ENCODE measurements at places on chromosomes 3 and 15.
A peak's percentile ranks its signal among the peaks of the same experiment; 100 is the strongest.

- DNase-seq, result no peak
These were observed 29.0 kb downstream of the POMGNT2 start for GRCh38 chr3:43076857-43077256.

GRCh38 chr15:27623560-27624305, 475.4 kb downstream of the OCA2 start:
- no peak for DNase-seq

DNA sequence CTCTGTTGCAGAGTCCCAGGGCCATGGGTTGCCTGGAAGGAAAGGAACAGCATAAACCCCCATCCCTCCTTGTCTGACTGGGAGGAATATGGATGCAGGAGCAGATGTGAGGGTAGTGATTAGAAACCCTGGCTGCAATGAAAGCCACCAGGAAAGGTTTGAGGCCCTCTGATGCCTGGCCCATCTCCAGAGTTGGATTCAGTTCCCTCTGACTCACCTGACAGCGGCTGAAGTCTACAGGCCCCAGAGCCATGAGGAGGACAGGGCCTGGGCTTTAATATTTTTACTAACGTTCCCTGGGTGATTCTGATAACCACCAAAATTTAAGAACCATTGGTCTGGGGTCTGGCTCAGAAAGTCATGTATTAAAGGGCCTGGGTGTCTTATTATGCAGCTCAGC, 214.0 kb downstream of the EPHB1 start:
- no peak for DNase-seq

GRCh38 chr3:184508938-184509337, 52.6 kb upstream of the EPHB3 start:
- DNase-seq, result no peak

- no peak for DNase-seq
These were observed 48.1 kb downstream of the ACAP2 start for GRCh38 chr3:195394700-195395099.

- no peak for DNase-seq
These were observed 52.2 kb downstream of the GPR160 start for GRCh38 chr3:170089862-170090600.

- no peak for DNase-seq
These were observed 44.8 kb downstream of the DMXL2 start for GRCh38 chr15:51577636-51578304.

GRCh38 chr15:42118650-42119445, 24.5 kb upstream of the PLA2G4D start:
- no peak for DNase-seq

DNA sequence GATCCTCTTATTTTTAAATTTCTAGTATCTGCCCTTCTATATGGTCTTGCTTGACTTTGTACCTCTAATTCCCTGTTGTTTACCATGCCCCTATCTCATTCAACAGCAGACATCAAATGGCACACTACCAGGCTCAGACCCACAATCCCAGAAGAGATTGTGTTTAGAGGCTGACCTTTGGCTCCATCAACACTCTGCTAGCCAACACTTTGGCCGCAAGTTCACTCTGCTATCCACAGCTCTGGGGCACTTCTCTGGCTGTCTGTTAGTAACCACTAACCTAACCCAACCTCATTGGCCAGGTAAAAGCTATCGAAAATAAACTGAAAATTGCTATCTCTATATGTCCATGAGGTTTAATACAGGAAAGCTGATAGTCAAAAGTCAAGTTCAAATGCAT, 646.0 kb upstream of the CCDC54 start:
- no peak for DNase-seq

GRCh38 chr15:70417535-70417934, 319.8 kb upstream of the TLE3 start:
- no peak for DNase-seq

- no peak for DNase-seq
These were observed 147.1 kb downstream of the LSAMP start for GRCh38 chr3:116298151-116298550.

DNA sequence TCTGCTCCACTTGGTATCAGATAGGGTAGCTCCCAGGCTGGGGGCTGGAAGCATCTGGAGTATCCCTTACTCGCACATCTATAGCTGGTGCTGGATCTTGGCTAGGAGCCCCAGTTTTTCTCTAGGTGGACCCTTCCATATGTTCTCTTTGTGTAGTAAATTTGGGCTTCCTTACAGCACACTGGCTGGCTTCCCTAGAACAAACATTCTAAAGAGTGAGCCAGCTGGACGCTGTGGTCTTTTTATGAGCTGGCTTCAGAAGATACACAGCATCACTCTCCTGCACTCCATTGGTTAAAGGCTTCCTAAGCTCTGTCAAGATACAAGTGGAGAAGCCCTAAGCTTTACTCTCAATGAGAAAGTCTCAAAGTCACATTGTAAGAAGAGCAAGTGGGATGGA, 322.1 kb downstream of the WDR72 start:
- no peak for DNase-seq

GRCh38 chr3:61796911-61797310, 235.5 kb downstream of the PTPRG start:
- DNase-seq, result no peak

DNA sequence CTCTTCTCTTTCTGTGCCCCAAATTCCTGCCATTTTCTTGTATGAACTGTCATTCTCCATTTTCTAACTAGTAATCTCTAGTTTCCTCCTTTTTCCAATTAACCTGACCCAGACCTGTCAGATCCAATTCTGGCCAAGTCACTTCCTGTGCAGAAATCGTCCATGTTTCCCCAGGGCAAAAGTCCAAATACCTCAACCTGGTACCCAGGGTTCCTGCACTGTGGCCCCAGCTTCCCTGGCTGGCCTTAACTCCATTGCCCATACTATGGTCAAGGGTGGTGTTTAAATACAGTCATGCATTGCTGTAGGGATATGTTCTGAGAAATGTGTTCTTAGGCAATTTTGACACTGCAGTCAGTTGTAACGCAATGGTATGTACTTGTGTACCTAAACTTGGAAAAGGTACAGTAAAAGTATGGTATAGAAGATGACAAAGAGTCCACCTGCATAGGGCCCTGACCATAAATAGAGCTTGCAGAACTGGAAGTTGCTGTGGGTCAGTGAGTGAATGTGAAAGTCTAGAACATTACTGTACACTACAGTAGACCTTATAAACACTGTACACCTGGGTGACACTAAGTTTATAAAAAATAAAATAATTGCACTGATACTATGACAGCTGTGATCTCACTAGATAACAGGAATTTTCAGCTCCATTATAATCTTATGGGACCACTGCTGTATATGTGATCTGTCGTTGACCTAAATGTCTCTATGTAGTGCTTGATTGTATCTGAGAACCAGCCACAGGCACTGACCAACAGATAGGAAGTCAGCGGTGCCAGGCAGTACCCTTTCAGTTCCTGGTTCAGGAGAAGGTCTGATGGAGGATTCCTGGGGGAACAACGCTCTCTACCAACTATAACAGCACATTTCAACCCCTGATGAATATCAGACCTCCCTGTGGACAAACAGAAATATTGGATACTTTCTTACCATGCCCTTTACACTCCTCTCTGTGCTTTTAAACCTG, 336.1 kb upstream of the PROK2 start:
- no peak for DNase-seq

- no peak for DNase-seq
These were observed 6.1 kb upstream of the PRKCD start for GRCh38 chr3:53154881-53155285.

- no peak for DNase-seq
These were observed 132.2 kb downstream of the OSBPL10 start for GRCh38 chr3:31848911-31849310.

GRCh38 chr3:138078901-138079344, 36.5 kb downstream of the DZIP1L start:
- DNase-seq, result no peak

DNA sequence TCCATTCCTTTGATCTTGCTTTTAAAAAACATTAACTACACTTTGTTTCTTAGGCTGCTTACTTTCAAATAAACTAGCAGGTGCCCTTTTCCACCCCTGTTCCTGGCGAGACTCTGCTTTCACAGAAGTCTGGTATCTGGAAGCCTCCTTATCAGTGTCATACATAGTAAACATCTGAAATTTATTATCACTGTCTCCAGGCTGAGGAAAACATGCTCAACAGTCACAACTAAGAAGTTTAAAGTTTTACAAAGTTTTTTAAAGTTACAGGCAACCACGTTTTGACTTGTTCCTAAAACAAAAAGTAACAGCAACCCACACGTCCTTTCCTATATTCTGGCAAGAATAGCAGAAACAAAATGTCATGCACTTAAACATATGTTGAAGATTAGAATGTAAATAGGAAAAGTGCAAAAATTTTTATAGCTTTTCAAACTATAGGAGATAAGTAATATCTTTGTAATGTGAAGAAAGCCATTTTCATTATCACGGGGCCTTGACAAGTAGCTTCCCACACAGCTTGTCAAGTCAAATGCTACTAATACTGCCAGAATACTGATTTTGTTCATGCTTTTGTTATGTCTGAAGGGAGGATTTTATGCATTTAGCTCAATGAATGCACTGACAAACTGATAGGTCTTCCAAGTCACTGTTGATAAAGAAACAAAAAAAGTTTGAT, 275.2 kb upstream of the KCNMB2 start:
- DNase-seq, result no peak

GRCh38 chr3:30232142-30232541, 374.3 kb upstream of the TGFBR2 start:
- DNase-seq, result no peak

DNA sequence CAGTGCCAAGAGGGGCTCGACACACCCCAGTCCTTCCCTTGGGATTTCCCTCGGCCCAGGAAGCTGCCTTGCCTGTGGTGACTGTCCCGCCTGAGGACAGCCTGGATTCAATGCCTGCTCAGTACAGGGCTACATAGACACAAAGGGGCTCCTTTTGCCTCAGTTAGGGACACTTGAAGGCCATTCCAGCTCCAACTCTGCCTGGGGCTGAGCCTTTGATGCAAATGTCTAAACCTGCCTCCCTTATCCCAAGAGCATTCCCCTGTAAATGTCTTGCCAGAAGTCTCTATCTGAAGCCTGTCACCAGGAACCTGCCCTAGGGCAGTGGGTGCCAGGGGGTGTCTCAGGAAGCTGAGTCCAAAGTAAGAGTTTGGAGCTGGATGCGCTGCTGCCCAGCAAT, 19.3 kb upstream of the LYSMD4 start:
- no peak for DNase-seq

DNA sequence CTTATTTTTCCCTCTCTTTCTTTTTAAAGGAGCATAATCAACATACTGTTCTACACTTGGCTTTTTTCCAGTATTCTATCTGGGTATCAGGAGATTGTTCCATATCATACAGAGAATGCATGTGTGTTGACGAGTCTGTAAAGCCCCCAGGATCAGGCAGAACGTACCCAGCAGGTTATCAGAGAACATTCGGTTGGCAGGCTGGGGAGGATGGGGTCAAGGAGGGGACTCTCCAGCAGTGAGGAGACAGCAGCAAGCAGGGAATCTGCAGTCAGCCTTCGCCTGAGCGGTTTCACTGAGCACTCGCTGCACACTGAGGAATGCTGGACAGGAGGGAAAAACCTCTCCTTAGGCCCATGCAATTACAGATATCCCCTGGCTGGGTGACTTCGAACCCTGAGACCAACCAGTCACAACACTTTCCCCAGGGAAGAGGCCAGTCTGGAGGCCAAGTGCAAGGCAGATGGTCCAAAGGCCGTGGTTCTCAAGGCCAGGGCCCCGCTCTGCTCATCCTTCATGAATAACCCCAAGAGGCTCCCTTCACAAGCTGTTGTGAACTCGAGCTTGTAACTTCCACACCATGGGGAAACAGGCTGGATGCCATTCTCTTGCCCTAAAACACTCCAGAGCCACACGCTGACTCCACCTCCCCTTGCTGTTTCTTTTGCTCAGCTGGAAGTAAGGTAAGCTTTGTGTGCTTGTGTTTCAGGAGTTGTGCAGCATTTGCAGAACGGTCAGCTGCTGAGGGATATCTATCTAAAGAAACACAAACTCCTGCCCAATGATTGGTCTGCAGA, 60.1 kb downstream of the PXYLP1 start:
- DNase-seq, result no peak

GRCh38 chr3:142279965-142280590, 54.7 kb upstream of the GK5 start:
- DNase-seq, result no peak

DNA sequence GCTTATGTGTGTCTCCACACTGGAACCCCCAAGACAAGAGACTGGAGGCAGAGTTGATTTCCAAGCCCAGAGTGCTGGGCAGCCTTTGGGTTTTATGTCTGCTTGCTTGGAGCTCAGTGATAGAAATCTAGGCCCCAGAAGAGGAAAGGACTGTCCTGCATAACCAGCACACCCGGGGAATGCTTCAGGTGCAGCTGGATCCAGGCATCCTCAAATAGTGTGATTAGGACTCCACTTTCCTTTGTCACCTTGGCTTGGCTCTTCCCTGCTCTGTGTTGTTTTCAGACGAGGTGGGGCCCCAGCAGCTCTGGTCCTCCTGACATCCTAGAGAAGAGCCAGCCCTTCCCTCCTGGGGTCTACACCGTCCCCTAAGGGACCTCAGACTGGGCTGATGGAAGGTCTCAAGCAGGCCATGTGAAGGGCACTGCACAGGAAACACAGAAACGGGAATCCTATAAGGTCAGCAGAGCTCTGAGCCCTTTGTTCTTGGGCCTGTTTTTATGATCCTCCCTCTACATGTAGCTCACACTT, 143.7 kb downstream of the TJP1 start:
- DNase-seq, result no peak

DNA sequence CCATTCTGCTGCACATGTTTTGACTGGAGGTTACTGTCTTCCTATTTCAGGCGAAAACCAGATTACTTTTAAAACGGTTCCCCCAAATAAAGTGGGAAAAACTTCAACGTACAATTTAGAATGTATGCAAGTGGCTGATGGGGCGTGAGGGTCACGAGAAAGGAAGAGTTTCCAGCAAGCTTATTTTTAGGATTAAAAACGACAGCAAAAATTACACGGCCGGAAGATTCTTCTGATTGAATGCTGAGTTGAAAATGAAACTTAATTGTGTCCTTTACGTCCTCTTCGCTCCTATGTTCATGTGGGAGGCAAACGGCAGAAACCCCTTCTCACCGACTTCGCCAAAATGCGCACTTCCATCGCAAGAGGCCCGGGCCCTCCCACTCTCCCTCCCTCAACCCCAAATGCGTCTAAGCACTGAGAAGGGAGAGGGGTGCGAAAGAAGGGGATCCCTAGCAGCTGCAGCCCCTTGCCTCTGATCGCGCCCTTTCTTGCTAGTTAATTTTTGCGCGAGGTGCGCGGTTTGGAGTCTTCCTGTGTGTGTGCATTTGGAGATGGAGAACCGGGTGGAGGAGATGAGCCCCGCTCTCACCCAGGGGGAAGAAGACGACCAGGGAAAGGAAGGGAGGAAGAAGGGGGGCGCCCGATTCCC, 656 bp downstream of the CD47 start:
- DNase-seq, result peak; percentile 37

GRCh38 chr15:30063835-30064546, 18.8 kb upstream of the GOLGA8J start:
- DNase-seq, result no peak

All from effector CD8-positive, alpha-beta T cell (primary cell).